ENCODE measurements at places on chromosomes 3 and 15.

DNA sequence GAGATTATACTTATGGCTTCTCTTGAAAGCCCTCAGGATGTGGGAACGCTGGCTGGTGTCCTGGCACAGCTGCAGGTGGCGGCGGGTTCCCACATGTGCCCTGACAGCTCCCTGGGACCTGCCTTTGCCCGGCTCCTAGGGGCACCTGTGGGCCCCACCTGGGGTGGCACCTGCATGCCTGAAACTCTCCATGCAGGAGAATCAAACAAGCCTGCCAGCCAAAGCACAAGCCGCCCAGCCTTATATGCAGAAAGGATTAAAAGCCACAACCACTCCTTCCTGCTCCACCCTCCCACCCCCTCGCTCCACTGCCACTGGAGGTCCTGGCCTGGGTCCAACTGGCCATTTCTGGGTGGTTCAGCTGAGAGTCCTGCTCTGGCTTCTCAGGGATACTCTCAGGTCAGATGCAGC is 18.1 kb downstream of the TRPM1 start:
- no peak for DNase-seq

- DNase-seq = no peak
These were observed 704.8 kb upstream of the CBLB start for GRCh38 chr3:106573605-106574004.

DNA sequence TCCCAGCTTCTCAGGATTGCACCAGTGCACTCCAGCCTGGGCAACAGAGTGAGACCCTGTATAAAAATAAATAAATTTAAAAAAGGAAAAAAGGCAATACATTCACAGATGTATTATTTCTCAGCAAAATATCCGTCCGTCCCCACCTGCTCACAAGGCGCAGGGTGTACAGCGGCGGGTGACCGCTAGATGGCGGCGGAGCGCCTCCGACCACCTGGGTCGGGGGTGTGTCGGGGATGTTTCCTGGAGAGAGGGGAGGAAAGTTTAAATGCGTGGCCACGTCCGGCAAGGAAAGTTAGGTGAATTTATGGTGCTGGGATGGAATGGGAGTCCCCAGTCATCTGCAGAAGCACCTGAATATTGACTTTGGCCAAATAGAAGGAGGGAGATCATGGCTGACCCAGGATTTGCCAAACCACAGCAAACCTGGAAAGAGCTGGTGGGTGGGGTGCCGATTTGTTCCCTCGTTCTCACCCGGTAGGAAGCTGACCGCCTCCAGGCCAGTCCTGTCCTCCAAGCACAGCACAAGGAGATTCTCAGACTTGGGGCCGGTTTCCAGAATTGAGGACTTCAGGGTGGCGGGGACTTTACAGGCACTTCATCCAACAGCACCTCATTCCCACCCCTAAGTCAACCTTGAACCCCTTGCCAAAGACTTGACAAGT is 88.3 kb downstream of the TMEM266 start:
- peak; percentile 30 for DNase-seq

DNA sequence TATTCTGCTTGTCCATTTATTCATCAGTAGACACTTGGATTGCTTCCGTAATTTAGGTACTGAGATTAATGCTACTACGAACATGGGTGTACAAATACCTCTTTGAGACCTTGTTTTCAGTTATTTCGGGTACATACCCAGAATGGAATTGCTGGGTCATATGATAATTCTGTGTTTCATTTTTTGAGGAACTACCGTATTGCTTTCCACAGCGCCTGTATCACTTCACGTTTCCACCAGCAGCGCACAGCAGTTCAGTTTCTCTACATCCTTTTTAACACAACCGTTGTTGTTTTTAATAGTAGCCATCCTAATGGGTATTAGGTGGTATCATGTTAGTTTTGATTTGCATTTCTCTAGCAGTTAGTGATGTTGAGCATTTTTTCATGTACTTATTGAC is 9.5 kb downstream of the PAK2 start:
- no peak for DNase-seq

- no peak for DNase-seq
These were observed 540.5 kb downstream of the PLOD2 start for GRCh38 chr3:145620486-145620885.

GRCh38 chr3:14478956-14479550 is 61.1 kb downstream of the GRIP2 start:
- DNase-seq = no peak

GRCh38 chr15:47954196-47954595 is 166.6 kb upstream of the SLC24A5 start:
- no peak for DNase-seq

DNA sequence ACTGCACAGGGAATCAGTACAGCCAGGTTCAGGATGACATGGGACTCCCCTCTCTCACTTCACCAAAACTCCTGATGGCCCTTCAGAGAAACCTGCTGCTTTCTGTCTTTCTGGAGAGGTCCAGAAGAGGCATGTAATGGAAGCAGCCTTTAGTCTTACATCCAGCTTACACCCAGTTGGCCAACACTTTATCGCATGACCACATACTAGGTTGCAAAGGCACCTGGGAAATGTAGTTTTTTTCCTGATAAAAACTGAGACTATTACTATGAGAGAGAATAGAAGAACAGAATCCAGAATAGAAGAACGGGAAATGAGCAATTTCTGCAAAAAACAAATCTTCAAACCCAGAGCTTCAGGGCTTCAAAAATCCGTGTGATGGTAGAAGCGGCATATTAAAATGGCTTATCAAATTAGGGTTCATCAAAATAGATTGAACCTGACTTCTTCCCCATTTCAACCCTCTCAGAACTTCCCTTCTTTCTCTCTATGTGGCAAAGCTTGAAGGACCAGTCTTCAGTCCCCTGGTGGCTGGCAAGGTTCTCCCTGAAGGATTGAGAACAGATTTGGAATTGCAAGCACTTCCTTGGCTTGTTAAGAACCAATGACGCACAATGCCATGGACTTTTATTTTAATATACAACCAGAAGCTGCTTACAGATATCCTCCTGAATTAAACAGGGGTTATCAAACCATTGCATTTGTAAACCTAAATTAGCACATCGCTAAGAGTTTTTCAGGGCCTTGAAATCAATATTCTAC is 34.4 kb downstream of the CORO2B start:
- peak; percentile 33 for DNase-seq

- DNase-seq = no peak
These were observed 30.9 kb upstream of the TKT start for GRCh38 chr3:53286727-53287126.

DNA sequence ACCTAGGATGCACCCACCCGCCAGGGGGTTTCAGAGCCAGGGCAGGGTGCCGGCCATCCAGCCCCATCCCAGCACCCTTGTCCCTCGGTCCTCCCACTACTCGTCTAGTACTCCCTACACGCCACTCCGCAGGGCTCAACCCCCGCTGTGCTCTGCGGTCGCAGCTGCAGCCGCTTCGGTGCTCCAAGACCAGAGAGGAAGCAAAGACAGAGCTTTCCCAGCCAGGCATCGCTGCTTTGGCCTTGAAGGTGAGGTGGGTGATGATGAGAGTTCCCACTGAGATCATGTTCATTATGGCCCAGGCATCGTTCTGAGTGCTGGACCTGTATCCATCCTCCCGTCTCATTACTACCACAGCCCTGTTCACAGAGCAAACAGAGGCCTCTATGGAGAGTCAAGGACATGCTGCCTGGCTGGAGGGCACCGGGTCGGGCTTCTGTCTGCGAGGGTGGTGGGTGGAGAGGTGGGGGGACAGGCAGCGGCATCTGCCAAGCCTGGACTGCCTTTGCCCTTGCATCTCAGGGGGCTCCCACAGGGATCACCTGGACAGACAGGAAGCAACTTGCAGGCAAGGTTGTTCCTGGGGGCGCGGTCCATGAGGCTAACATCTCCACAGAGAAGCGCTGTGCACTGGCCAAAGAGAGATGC is 66.9 kb downstream of the KLF13 start:
- no peak for DNase-seq

- no peak for DNase-seq
These were observed 89.7 kb downstream of the EEFSEC start for GRCh38 chr3:128242818-128243601.

DNA sequence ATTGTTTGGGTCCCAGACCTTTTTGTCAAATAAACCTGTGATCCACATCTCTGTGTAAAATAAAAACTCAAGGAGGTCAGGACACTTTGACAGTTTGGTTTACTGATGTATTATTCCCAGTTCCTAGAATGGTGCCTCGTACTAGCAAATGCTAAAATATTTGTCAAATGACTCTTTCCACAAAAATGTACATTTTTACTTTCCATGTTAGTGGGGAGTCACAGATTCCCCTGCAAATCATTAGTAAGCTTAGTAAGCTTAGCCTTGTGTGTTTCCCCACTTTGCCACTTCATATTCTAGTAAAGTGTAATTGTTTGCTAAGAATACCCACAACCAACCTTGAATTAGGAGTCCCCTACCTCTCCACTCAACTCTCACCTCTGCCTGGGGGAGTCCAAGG is 2.4 kb upstream of the MAGI1 start:
- no peak for DNase-seq

DNA sequence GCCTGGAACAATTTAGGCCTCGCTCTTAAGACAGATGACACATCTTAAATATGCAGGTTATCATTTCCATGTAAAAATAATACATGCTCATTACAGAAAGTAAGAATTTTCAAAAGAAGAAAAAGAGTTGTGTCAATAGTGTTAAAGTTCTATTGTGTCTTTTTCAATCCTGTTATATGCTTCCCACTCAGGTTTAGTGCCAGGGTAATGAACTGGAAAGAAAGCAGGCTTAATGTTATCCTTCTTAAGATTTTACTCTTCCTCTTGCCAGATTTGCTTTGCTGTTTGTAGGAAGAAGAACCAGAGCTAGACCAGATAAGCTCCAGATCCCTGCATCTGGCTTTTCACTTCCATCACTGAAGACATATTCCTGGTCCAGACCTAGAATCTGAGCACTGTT is 128.6 kb downstream of the TPRG1 start:
- DNase-seq = no peak

GRCh38 chr3:126132751-126133511 is 47.5 kb downstream of the ALDH1L1 start:
- no peak for DNase-seq

DNA sequence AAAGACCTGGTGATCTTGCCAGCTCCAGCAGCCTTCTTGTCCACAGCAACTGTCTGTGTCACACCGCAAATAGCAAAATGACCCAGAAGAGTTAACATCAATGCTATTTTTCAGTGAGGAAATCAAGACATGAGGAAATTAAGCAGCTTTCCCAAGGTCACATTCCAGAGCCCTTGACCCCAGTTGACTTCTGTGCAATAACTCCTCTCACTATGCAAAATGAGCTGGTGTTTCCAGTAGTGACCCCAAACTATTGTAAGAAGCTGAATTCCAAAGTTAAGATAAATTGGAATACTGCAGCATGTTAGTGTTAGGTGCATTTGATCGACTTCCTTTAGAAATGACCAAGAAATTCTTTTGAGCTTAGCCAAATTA is 172.8 kb upstream of the SNTN start:
- DNase-seq = no peak

DNA sequence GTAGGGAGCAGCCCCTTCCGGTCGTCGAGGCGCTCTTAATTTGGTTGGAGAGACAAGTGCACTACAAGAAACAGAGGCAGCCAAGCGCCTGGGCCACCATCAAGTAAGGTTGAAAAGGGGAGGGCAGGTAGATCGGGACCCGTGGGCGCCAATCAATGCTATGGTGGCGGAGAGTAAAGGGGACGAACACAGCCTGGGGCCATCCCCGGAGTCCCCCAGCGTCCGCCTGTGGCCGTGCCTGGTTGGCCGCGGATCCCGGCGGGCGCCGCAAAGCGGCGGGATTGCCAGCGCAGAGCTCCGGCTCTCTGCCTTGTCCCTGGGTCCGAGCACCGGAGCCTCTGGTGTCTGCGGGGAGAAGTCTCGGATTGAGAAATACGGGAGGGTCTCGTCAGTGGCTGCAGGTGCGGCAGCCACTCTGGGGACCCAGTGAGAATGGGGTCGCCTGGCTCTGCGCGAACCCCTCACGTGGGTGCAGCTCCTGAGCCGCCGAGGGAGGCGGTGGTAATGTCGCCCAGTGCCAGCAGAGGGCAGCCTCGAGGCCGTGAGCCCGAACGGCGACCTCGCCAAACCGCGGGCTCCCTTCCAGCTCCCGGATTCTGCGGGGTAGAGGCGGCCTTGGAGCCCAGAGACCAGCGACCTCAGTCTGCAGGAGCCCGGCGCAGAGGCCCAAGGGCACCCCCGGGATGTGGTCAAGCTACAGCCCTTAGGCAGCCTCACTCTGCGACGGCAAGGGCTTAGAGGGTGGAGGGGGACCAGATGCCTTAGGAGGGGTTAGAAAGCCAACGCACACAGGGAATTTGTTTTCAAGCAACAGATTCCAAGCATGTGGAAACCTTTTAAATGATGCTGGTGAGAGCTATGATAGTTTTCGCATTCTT is 10.8 kb downstream of the FOXL2 start:
- peak; percentile 51 for DNase-seq

GRCh38 chr3:111321786-111322185 is 220.2 kb upstream of the CD96 start:
- DNase-seq = no peak

GRCh38 chr3:16614033-16615031 is 9.1 kb upstream of the DAZL start:
- DNase-seq = no peak

DNA sequence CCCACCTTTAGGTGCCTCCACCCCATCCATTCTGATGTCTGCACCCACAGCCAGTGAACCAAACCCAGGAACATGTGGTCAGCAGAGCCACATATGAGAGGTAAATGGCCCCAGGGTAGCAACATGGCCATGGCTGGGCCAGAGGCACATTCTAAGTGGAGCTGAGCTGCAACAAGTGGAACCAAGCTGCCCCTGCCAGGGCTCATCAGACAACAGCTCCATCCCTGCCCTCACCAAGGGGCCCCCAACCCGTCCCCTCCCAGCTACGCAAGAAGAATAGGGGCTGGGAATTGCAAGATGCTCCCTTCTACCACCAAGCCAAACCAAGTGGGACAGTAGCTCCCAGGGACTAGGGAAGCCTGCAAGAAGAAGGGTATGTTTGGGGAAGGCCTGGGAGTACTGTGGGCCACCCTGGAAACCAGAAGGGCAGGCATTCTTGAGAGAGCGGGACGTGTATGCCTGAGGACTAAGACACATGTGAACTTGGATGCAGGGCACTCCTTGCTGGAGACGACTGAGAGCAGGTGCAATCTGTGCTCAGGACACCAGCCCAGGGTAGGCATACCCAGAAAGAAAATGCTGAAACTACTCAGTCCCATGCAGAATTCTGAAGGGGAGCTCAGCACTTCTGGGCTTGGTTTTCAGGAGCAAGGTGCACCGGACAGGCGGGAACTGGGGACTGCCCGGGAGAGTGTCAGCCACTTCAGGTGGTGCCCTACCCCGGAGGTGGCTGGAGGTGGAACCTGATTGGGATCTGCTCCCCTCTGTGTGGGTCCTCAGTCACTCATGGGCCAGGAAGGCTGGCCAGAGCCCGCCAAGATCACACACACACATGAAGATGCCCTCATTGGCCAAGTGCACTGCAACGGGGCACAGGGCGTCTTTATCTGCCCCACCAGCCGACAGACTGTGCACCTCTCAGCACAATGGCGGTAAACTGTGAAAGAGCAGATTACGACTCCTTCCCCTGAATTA is 9.5 kb downstream of the MYL3 start:
- no peak for DNase-seq

- no peak for DNase-seq
These were observed 51.0 kb downstream of the DPPA2 start for GRCh38 chr3:109265295-109265694.

- DNase-seq = no peak
These were observed 113.4 kb downstream of the FBLN2 start for GRCh38 chr3:13662238-13662847.

- DNase-seq = no peak
These were observed 308.8 kb upstream of the NR2E3 start for GRCh38 chr15:71501344-71502076.

Data from hematopoietic multipotent progenitor cell treated with erythropoietin and hydrocortisone succinate and interleukin-3 and kit ligand, for 15 days (in vitro differentiated cells).